ENCODE measurements at places on chromosomes 5 and 9.

- H3K27ac ChIP-seq = peak overlapping the region; percentile 88
- H3K36me3 ChIP-seq = peaks cover 6% of the 10 kb centered on the region
- no peak overlapping the region for H3K4me3 ChIP-seq
- H3K27me3 ChIP-seq = no peaks in the 10 kb centered on the region
Measured at GRCh38 chr9:113578882-113579282, 115.4 kb downstream of the RGS3 start.

DNA sequence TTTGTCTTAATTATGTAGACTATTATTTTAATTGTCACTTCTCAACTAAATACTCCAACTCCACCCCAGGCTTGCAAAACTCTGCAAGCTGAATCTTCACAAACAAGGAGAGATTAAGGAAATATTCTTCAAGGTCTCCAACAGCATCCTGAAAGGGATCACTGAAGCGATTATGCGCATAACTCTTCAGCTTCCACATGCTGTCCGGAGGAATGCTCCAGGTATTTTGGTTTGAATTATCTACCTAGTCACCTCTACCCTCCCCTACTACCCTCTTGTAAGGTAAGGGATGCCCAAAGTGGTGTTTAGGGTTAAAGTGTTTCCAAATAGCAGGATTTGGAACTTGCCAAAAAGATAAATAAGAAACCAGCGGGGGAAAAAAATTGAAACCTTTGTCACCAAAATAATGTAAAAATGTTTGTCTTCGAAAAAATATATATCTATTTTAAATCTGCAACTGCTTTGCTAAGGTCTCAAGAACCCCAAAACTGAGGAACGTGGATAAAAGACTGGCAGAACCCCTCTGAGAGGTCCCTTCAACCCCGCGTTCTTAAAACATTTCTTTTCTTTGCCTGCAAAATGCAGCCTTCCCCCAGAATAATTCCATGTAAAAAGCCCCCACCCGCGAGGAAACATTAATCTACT lies 11.6 kb downstream of the PTCH1 start:
- peaks cover 5% of the 10 kb centered on the region for H3K4me1 ChIP-seq
- H3K36me3 ChIP-seq = no peaks in the 10 kb centered on the region
- peak overlapping the region; percentile 94 for H3K27ac ChIP-seq
- DNase-seq = no peak

- H3K4me1 ChIP-seq = no peaks in the 10 kb centered on the region
- no peaks in the 10 kb centered on the region for H3K27me3 ChIP-seq
- DNase-seq = no peak
- H3K27ac ChIP-seq = no peak overlapping the region
- no peak overlapping the region for H3K4me3 ChIP-seq
Measured at GRCh38 chr5:57802131-57802530, 319.5 kb upstream of the ACTBL2 start.

DNA sequence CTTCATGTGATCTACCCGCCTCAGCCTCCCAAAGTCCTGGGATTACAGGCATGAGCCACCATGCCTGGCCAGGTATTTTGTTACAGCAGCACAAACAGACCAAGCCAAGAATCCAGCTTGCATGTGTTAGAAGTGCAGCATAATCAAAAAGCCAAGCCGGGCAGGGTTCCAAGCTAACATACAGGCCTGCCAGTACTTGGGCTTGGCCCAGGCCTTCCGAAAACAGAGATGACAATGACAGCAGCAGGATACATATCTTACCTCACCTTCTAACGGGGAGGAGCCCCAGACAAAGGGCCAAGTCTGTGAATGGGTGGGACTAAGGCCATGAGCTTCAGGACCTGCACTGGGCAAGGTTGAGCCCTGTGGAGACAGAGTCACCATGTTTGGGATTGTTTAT lies 91.4 kb upstream of the ZNF462 start:
- H3K4me1 ChIP-seq = peaks cover 10% of the 10 kb centered on the region
- H3K27ac ChIP-seq = no peak overlapping the region
- H3K27me3 ChIP-seq = no peaks in the 10 kb centered on the region

DNA sequence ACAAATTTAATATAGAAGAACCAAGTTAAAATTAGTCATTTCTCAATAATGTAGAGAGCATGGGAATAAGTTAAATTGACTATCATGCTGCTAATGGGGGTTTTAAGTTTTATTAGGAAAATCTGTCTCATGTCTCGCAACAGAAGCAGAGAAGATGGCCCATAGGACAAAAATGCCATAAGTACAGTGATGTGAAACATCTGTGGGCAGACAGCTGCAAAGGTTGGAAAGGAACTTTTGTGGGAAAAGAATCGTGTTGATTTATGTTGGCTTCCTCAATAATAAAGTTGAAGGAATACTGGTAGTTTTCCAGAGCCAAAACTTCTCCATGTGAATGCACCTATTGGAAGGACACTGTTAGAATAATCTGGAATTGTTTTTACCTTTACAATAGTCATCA lies 44.8 kb downstream of the VCAN start:
- DNase-seq = no peak
- no peaks in the 10 kb centered on the region for H3K27me3 ChIP-seq
- no peak overlapping the region for H3K4me3 ChIP-seq
- no peaks in the 10 kb centered on the region for H3K4me1 ChIP-seq
- H3K36me3 ChIP-seq = no peaks in the 10 kb centered on the region

- H3K4me1 ChIP-seq = peaks cover 17% of the 10 kb centered on the region
- no peaks in the 10 kb centered on the region for H3K36me3 ChIP-seq
- no peak overlapping the region for H3K4me3 ChIP-seq
Measured at GRCh38 chr5:43634621-43635020, 31.6 kb downstream of the NNT start.

DNA sequence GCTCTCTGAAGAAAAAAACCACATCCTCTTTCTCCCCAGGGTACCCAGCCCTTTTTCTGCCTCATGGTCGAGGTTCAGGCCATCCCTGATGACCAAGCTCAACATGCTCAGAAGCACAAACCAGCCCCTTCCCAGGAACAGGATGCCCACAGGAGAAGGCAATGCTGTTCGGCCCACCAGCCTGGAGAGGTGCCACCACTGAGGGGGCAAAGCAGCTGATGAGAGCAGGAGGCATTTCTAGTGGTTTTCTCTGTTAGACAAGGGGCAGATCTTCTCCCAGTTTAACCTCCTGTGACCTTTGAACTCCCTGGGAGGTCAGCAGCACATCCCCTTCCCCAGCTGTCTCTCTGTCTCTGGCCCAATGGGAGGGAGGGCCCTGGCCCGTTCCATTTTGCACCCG lies 73.0 kb downstream of the PAX5 start:
- no peaks in the 10 kb centered on the region for H3K27me3 ChIP-seq
- H3K27ac ChIP-seq = no peak overlapping the region
- H3K4me3 ChIP-seq = no peak overlapping the region
- H3K4me1 ChIP-seq = no peaks in the 10 kb centered on the region
- H3K36me3 ChIP-seq = no peaks in the 10 kb centered on the region

GRCh38 chr9:10773136-10773535 lies 160.3 kb upstream of the PTPRD start:
- H3K4me3 ChIP-seq = no peak overlapping the region
- H3K4me1 ChIP-seq = no peaks in the 10 kb centered on the region
- no peaks in the 10 kb centered on the region for H3K27me3 ChIP-seq
- no peak overlapping the region for H3K27ac ChIP-seq

DNA sequence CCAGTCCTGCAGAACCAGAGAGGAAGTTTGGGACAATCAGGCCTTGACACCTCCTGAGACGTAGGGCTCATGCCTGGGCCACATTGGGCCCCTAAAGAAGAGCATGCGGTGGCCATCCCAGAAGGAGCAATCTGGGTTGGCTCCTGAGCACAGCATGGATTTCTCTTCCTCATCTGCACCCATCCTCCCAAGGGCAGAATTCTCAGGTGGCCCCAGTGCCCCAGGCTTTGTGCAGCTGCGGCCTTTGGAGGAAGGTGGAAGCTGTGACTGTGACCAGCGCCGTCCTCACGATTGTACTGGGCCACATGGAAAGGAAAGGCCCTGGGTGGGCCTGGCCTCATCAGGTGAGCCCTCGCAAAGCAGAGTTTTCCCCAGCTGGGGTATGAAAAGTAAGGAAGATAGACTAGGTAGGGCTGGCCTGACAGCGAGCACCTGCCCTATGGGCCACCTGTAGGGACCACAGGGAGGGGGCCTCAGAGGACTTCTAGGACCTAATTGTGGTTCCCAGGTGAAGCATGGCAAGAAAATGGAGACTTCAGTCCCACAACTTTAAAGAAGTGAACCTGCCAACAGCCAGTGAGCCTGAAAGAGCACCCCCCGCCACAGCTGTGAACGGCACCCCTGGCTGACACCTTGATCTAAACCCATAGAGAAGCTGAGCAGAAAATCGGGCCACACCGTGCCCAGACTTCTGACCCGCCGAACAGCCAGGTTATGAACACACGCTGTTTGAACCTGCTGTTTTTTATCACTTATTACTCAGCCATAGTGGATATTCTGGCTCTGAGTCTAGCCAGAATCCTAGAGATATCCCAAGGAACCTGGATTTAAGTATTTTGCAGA lies 164.1 kb downstream of the IRX2 start:
- no peaks in the 10 kb centered on the region for H3K27me3 ChIP-seq
- no peak for DNase-seq
- H3K27ac ChIP-seq = no peak overlapping the region
- no peaks in the 10 kb centered on the region for H3K4me1 ChIP-seq

DNA sequence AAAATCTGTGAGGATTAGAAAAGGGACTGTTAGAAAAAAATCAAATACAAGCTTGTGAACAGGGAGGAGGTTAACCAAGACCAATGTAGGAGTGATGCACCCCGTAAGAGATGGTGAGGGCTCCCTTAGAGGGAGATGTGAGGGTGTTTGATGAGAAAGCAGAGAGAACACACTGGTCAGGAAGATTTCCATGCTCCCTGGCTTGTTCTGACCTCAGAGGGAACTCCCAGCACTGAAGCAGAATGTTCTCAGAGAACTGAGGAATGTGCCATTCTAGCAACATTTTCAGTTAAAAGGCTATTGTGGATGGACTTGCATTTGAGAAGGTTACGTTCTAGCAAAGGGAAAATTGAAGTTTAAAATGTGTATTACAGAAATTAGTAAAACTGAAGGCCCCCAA lies 110.6 kb downstream of the HTR4 start:
- H3K4me3 ChIP-seq = no peak overlapping the region
- no peaks in the 10 kb centered on the region for H3K27me3 ChIP-seq
- H3K36me3 ChIP-seq = no peaks in the 10 kb centered on the region
- no peak overlapping the region for H3K27ac ChIP-seq
- no peaks in the 10 kb centered on the region for H3K4me1 ChIP-seq

GRCh38 chr9:88433583-88434255 lies 45.5 kb downstream of the SPIN1 start:
- H3K27ac ChIP-seq = no peak overlapping the region
- no peaks in the 10 kb centered on the region for H3K4me1 ChIP-seq
- no peaks in the 10 kb centered on the region for H3K36me3 ChIP-seq

GRCh38 chr9:137836151-137836830 lies 41.3 kb upstream of the CACNA1B start:
- DNase-seq = no peak
- no peaks in the 10 kb centered on the region for H3K27me3 ChIP-seq
- H3K27ac ChIP-seq = no peak overlapping the region
- H3K36me3 ChIP-seq = peaks cover 10% of the 10 kb centered on the region
- no peak overlapping the region for H3K4me3 ChIP-seq

DNA sequence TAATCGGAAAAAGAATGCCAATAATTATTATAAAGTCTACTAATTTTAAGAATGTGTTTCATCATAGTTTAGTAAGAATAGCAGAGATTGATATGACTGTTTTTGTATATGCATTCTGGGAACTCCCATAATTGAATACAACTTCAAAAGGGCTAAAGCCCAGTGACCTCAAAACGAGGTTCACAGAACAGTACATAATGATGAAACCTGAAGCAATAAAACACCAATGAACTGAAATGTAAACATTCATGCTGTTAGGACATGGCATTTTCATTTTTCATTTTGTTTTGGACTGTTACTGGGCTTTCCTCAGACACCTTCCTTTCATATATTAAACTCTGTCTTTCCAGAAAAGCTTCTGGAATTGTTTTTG lies 684 bp upstream of the JMY start:
- no peak for DNase-seq
- no peaks in the 10 kb centered on the region for H3K36me3 ChIP-seq
- peak overlapping the region; percentile 96 for H3K27ac ChIP-seq
- peak overlapping the region; percentile 86 for H3K4me3 ChIP-seq
- H3K27me3 ChIP-seq = no peaks in the 10 kb centered on the region
- H3K4me1 ChIP-seq = peaks cover 38% of the 10 kb centered on the region

DNA sequence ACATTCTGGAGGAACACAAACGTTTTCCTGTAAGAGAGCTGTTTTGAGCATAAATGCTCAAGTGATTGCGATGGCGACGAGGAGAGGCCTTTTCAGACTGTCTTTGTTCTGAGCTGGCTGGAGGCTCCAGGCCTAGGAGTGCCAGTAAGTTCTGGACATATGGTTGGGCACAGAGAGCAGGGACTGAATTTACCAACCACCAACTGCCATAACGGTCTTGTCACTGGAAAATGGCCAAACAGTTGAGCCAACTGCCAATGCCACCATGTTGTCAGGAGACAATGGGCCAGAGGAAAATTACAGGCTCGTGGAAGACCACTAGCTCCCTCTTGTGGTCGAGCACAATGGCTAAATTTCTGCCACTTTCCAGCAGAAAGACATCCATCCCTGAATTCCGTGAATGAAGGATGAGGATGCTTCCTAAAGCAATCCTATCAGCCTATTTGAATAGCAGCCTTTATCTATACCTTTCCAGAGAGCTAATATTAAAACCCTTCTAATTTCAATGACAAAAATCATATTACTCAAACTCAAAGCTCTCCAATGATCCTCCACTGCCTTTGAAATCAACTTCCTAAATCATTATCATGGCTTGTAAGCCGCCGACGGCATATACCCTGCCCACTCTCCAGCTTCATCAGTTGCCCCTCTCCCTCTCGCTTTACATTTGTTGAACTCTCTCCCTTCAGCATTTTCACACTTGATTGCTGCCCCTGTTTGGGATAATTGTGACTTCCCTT lies 66.9 kb upstream of the GLIS3 start:
- H3K4me1 ChIP-seq = no peaks in the 10 kb centered on the region
- H3K27ac ChIP-seq = no peak overlapping the region
- H3K27me3 ChIP-seq = no peaks in the 10 kb centered on the region

GRCh38 chr9:77807281-77807683 lies 159.2 kb upstream of the GNA14 start:
- H3K4me3 ChIP-seq = no peak overlapping the region
- H3K4me1 ChIP-seq = peaks cover 48% of the 10 kb centered on the region
- H3K27me3 ChIP-seq = no peaks in the 10 kb centered on the region
- no peak overlapping the region for H3K27ac ChIP-seq

- H3K36me3 ChIP-seq = no peaks in the 10 kb centered on the region
- H3K4me3 ChIP-seq = no peak overlapping the region
- H3K4me1 ChIP-seq = no peaks in the 10 kb centered on the region
- no peak for DNase-seq
- H3K27ac ChIP-seq = no peak overlapping the region
Measured at GRCh38 chr5:127084656-127085055, 11.4 kb upstream of the C5orf63 start.

- H3K4me3 ChIP-seq = no peak overlapping the region
- H3K27ac ChIP-seq = no peak overlapping the region
- H3K36me3 ChIP-seq = no peaks in the 10 kb centered on the region
- no peak for DNase-seq
Measured at GRCh38 chr5:40667161-40667663, 12.5 kb upstream of the PTGER4 start.

- H3K36me3 ChIP-seq = no peaks in the 10 kb centered on the region
- DNase-seq = no peak
- H3K27ac ChIP-seq = no peak overlapping the region
- no peaks in the 10 kb centered on the region for H3K4me1 ChIP-seq
- no peaks in the 10 kb centered on the region for H3K27me3 ChIP-seq
Measured at GRCh38 chr9:32260151-32260862, 124.1 kb upstream of the ACO1 start.
